ENCODE measurements at places on chromosomes 6 and 20.

DNA sequence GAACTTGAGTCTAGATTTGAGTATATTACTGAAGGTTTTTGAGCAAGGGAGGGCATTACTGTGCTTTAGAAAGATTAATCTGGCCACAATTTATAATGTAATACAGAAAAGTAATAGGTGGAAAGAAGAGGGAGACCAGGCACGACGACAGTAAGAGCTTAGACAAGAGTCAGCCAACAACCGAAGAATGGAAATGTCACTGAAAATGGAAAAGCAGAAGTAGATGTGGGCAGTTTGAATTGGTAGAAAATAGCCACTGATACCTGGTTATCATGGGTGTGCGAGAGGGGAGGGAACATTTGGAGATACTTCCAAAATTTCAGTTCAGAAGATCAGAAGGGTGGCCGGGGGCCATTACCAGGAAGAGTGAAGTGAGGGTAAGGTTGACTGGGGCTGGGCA lies 339.1 kb downstream of the UTRN start:
- H3K4me1 ChIP-seq = no peaks in the 10 kb centered on the region
- H3K36me3 ChIP-seq = no peaks in the 10 kb centered on the region
- no peak for DNase-seq

DNA sequence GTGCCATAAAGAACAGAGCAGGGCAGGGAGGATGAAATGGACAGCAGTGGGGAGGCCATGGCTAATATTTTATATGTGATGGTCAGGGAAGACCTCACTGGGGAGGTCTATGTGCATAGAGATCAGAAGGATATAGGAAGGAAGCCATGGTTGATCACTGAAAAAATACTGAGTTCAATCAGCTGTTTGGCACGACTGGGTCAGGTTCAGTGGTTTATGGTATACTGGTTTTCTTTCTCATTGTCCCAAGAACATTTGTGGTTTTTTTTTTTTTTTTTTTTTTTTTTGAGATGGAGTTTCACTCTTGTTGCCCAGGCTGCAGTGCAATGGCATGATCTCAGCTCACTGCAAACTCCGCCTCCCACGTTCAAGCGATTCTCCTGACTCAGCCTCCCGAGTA lies 78.3 kb upstream of the TIAM2 start:
- no peak for DNase-seq
- no peaks in the 10 kb centered on the region for H3K27me3 ChIP-seq
- H3K36me3 ChIP-seq = no peaks in the 10 kb centered on the region

GRCh38 chr6:152975204-152975915 lies 7.5 kb downstream of the FBXO5 start:
- no peaks in the 10 kb centered on the region for H3K27me3 ChIP-seq
- H3K27ac ChIP-seq = peak overlapping the region; percentile 21
- H3K36me3 ChIP-seq = peaks cover 51% of the 10 kb centered on the region
- H3K4me1 ChIP-seq = no peaks in the 10 kb centered on the region

DNA sequence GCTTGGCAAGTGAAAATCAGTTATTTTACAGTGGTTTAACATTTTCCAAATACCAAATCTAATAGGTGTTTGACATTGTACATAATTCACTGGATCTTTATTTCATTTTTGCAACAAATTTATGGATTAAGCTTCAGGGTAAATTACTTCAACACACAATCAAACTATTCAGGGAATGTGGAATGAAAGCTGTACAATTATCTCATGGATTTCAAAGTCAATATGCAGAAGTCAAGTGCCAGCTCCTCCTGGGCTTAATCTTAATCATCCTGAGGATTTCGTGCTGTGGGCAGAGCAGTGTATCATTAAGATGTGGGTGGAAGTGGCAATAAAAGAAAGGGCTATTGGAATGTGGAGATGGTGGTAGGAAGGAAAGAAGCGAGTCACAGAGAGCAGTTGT lies 548.8 kb downstream of the COL12A1 start:
- H3K36me3 ChIP-seq = no peaks in the 10 kb centered on the region
- no peak for DNase-seq
- no peak overlapping the region for H3K27ac ChIP-seq
- H3K4me1 ChIP-seq = no peaks in the 10 kb centered on the region
- no peak overlapping the region for H3K4me3 ChIP-seq

DNA sequence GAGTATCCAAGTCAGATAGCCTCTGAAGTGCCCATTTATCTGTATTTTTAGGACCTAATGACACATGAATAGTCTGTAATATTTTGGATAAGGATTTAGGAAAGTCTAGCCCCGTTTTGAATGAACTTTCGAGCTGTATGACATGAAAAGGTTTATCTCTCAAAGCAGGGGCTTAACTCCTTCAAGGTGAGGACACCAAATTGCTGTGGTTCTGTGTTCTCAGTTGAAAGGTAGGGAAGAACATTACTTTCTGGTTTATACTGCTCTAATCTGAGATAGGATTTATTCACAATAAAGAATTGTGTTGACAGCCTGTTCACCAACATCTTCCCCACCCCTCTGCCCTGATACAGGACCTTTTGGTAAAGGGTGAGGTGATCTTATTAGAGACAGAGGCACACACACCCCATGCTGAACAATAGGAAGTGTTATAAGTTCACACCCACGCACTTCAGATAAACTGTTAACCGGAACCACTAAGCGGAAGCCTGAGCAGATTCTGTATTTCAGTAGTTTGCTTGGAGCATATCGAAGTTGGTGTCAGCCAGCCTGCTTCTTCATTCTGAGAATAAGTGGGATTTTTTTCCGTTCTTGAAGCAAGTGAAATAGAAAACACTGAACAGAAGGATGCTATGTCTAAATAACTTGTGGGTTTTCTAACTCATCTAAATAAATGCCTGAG lies 223.3 kb downstream of the TMEM242 start:
- H3K27me3 ChIP-seq = no peaks in the 10 kb centered on the region
- H3K4me3 ChIP-seq = no peak overlapping the region
- DNase-seq = no peak
- H3K27ac ChIP-seq = peak overlapping the region; percentile 14
- peaks cover 9% of the 10 kb centered on the region for H3K4me1 ChIP-seq

DNA sequence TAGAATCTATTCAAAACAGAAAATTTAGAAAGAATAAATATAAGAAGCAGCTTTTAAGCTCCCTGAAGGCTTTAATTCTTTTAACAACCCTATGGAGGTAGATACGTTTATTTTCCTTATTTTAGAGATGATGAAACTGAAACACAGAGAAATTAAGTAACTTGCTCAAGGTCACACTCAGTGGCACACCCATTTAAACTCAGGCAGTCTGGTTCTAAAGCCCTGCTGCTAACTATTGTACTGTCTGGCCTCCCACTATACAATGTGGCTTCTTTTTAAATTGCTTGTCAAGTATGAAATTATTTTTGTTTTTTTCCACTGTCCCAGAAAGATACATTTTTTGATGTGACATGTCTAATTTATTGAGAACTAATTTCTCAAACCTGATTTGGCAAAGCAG lies 55.7 kb downstream of the FAM217A start:
- no peaks in the 10 kb centered on the region for H3K27me3 ChIP-seq
- H3K27ac ChIP-seq = no peak overlapping the region
- DNase-seq = no peak
- peaks cover 85% of the 10 kb centered on the region for H3K4me1 ChIP-seq
- H3K4me3 ChIP-seq = peak overlapping the region; percentile 13
- peaks cover 8% of the 10 kb centered on the region for H3K36me3 ChIP-seq

DNA sequence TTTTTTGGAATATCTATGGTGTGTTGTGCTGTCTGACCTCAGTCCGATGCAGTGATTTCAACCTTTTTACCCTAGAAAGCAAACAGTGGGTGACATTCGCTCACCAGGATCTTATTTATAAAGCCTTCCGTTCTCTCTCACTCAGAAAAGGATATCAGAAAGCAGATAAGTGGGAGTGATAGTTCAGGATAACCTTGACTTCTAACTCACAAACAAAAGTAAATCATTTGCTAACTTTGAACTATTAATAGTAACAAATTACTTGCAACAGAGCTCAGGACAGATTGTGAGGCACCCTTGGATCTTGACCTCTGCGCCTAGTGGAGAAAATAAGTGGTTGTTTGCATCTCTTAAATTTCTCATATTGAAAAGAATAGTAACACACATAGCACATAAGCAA lies 637.1 kb upstream of the CITED2 start:
- peaks cover 22% of the 10 kb centered on the region for H3K4me1 ChIP-seq
- no peak overlapping the region for H3K4me3 ChIP-seq

GRCh38 chr6:98458708-98459107 lies 375.7 kb upstream of the POU3F2 start:
- no peaks in the 10 kb centered on the region for H3K36me3 ChIP-seq
- no peaks in the 10 kb centered on the region for H3K27me3 ChIP-seq
- H3K4me3 ChIP-seq = no peak overlapping the region
- no peaks in the 10 kb centered on the region for H3K4me1 ChIP-seq

- DNase-seq = no peak
- H3K27ac ChIP-seq = no peak overlapping the region
- no peaks in the 10 kb centered on the region for H3K27me3 ChIP-seq
Observed at GRCh38 chr6:169158691-169159090, 95.0 kb downstream of the THBS2 start.

GRCh38 chr6:150486048-150486447 lies 113.6 kb upstream of the PLEKHG1 start:
- H3K27me3 ChIP-seq = no peaks in the 10 kb centered on the region
- H3K27ac ChIP-seq = no peak overlapping the region
- no peaks in the 10 kb centered on the region for H3K4me1 ChIP-seq
- H3K36me3 ChIP-seq = no peaks in the 10 kb centered on the region
- H3K4me3 ChIP-seq = no peak overlapping the region

- peak; percentile 73 for DNase-seq
- H3K4me1 ChIP-seq = peaks cover 57% of the 10 kb centered on the region
- no peak overlapping the region for H3K4me3 ChIP-seq
- no peaks in the 10 kb centered on the region for H3K36me3 ChIP-seq
Observed at GRCh38 chr6:3911614-3912336, 62.6 kb downstream of the FAM50B start.

DNA sequence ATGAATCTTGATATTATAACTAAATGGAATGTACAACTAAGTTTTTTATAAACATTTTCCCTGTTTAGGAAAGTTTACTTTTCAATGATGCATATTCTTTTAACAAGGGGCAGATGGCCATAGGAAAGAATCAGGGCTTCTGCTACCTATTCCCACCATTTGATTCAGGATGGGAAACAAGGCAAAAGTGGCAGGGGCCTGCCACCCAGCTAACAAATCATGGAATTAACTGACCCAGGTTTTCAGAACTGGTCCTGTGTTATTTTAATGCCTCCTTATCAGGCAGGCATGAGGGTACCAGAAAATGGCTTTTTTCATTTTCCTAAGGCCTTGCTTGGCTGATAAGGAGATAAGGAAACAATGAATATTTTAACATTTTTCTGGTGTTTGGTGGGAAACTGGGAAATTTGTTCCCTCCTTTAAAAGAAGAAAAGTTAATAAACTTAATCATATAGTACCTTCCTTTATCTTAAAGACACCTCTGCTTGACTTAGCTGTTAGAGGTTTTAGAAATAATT lies 6.7 kb downstream of the POU3F2 start:
- H3K4me3 ChIP-seq = no peak overlapping the region
- no peak overlapping the region for H3K27ac ChIP-seq
- H3K4me1 ChIP-seq = peaks cover 47% of the 10 kb centered on the region
- no peaks in the 10 kb centered on the region for H3K36me3 ChIP-seq
- DNase-seq = no peak

- no peak for DNase-seq
- peak overlapping the region; percentile 41 for H3K27ac ChIP-seq
- H3K36me3 ChIP-seq = no peaks in the 10 kb centered on the region
- no peaks in the 10 kb centered on the region for H3K27me3 ChIP-seq
- peaks cover 17% of the 10 kb centered on the region for H3K4me1 ChIP-seq
- peak overlapping the region; percentile 11 for H3K4me3 ChIP-seq
Observed at GRCh38 chr6:168092541-168092940, 13.5 kb upstream of the FRMD1 start.

GRCh38 chr20:63253438-63254231 lies 628 bp downstream of the NKAIN4 start:
- peaks cover 70% of the 10 kb centered on the region for H3K27me3 ChIP-seq
- peak; percentile 82 for DNase-seq
- H3K27ac ChIP-seq = no peak overlapping the region
- H3K4me3 ChIP-seq = peak overlapping the region; percentile 51
- H3K36me3 ChIP-seq = no peaks in the 10 kb centered on the region
- peaks cover 19% of the 10 kb centered on the region for H3K4me1 ChIP-seq

DNA sequence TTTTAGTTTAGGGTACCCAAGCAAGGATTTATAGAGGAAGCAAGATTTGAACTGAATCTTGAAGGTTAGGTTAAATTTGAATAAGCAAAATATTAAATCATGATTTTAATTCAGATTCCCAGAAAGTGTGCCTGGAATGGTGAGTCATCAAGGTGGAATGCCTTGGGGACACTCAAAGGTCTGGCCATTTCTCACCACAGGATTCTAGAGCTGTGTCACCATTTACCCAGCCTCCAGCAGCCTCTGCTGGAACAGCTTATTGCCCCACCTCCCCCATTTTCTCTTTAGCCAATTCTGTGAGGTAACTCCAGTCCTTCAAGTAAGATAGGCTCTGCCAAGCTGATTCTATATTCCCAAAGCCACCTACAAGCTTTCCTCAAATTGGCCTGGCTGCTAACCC lies 181.4 kb downstream of the SIM1 start:
- H3K27ac ChIP-seq = no peak overlapping the region
- H3K27me3 ChIP-seq = peaks cover 8% of the 10 kb centered on the region
- H3K4me1 ChIP-seq = peaks cover 7% of the 10 kb centered on the region
- H3K4me3 ChIP-seq = no peak overlapping the region
- no peak for DNase-seq
- H3K36me3 ChIP-seq = no peaks in the 10 kb centered on the region

- no peak overlapping the region for H3K4me3 ChIP-seq
- H3K27me3 ChIP-seq = no peaks in the 10 kb centered on the region
- H3K36me3 ChIP-seq = no peaks in the 10 kb centered on the region
Observed at GRCh38 chr6:6722195-6722594, 133.7 kb downstream of the LY86 start.

Measured in stomach (tissue), 19 donors.